ENCODE measurements at places on chromosomes 3 and 15.
A peak's percentile ranks its signal among the peaks of the same experiment; 100 is the strongest.

DNA sequence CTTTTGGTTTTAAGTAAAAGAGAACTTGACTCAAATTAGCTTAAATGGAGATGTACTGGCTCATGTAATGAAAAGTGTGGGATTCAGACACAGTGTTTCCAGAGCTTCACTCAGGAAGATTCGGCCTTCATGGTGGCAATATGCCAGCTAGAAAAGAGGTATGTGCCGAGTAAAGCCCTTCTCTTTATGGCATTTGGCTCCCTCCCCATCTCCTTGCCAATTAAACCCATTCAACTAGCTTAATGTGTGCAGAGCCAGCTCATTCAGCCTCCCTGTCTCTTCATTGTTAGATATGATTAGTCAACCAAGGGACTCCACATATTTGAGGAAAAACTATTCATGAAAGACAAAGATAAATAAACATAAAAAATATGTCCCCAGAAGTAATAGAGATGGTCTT is 15.0 kb upstream of the TRANK1 start:
- peak; percentile 23 for DNase-seq

GRCh38 chr3:42273361-42273760 is 7.4 kb upstream of the CCK start:
- no peak for DNase-seq

- no peak for DNase-seq
Observed at GRCh38 chr3:175731543-175731942, 872.4 kb downstream of the NAALADL2 start.

- no peak for DNase-seq
Observed at GRCh38 chr3:153215966-153216365, 53.9 kb downstream of the RAP2B start.

GRCh38 chr15:82567661-82568060 is 27.4 kb upstream of the RPS17 start:
- DNase-seq: no peak

DNA sequence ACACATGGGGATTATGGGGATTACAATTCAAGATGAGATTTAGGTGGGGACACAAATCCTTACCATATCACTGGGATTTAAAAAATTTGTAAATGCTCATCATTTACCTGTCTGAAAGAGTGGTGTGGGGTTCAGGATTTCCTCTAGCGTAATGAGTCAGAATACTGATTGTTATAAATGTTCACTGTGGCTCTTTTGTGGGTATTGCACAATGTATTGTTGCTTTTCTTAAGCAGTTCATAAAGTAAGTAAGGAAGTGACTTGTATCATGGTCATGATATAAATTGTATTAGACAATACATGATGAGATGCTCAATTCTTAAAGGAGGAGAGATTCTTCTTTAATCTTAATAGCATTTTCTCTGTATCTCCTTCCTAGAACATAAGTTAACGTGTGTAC is 262.1 kb downstream of the CNTN4 start:
- no peak for DNase-seq

DNA sequence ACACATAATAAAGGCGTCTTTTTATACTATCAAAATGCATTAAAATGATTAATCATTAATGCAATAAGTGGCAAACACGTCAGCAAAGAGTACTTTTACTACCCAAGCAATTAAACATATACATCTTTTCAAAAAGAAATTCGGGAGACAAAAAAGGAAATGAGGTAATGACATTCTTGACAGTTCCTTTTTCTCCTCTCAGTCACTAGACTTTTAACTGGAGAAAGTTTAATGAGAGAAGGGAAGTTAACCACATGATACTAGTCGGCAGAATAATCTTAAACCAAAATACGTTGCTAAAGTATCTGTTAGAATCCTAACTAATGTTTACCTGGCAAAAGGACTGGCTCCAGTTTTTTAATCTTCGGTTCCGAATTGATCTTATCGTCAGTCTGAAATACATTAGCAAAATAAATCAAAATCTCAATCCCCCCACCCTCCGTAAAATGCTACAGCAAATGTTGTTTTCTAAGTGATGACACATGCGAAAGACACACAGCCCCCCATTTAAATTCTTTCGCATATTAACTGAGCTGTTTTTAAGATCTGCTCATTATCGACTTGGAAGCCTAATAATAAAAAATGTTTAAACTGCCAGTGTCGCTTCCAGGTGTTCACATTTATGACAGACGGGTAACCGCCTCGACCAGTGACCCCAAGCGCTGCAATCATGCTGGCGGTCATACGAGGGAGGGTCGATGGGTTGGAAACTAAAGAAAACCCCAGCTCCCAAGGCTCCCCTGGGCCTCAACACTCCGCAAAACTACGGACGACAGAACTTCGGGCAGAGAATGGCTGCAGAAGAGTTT is 778 bp downstream of the MTMR10 start:
- DNase-seq: no peak

- no peak for DNase-seq
Observed at GRCh38 chr3:128906031-128906803, 26.8 kb downstream of the ACAD9 start.

DNA sequence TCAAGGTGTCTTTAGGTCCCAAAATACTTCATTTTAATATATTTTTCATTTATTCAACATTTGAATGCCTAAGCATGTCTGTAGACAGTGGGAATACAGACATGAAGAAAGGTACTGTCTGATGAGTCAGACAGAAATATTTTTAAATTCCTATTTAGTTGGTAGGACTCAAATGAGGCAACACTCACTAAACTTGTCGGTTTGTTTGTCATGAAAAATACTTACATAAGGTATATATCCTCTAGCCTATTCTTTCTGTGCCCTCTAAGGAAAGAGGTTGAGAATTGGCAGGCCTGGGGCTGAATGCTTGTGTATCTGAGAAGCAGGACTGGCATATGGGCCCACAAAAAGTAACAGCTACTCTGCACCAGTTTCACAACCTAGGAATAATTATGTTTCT is 423.6 kb upstream of the MDFIC2 start:
- no peak for DNase-seq

- DNase-seq: no peak
Observed at GRCh38 chr3:101817992-101818391, 31.3 kb upstream of the NFKBIZ start.

GRCh38 chr3:13621381-13622221 is 72.7 kb downstream of the FBLN2 start:
- DNase-seq: no peak

- no peak for DNase-seq
Observed at GRCh38 chr15:66440501-66440900, 53.8 kb downstream of the MAP2K1 start.

GRCh38 chr3:42192334-42193200 is 73.4 kb downstream of the CCK start:
- no peak for DNase-seq

GRCh38 chr15:70876683-70877082 is 15.6 kb downstream of the THAP10 start:
- DNase-seq: no peak

- no peak for DNase-seq
Observed at GRCh38 chr15:50426428-50426827, 2.2 kb downstream of the USP8 start.

DNA sequence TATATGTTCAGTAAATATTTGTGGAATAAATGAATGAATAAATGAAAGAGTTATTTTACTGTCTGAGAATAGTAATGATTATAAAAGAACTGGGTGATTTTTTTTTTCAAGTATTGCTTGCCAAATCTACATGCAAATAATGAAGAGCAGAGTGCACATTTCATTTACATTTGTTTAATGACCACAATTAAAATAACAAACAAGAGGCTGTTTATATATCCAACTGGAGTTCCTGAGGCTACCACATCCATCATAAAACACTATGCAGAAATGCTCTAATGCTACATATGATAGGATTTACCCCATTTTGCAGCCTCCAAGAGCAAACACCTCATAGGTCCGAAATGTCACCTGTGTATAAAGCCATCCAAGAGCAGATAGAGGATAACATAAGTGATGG is 124.5 kb downstream of the ECT2 start:
- no peak for DNase-seq

- no peak for DNase-seq
Observed at GRCh38 chr3:158763421-158763820, 31.2 kb upstream of the RARRES1 start.

GRCh38 chr3:184584464-184584891 is 22.9 kb downstream of the EPHB3 start:
- DNase-seq: no peak

DNA sequence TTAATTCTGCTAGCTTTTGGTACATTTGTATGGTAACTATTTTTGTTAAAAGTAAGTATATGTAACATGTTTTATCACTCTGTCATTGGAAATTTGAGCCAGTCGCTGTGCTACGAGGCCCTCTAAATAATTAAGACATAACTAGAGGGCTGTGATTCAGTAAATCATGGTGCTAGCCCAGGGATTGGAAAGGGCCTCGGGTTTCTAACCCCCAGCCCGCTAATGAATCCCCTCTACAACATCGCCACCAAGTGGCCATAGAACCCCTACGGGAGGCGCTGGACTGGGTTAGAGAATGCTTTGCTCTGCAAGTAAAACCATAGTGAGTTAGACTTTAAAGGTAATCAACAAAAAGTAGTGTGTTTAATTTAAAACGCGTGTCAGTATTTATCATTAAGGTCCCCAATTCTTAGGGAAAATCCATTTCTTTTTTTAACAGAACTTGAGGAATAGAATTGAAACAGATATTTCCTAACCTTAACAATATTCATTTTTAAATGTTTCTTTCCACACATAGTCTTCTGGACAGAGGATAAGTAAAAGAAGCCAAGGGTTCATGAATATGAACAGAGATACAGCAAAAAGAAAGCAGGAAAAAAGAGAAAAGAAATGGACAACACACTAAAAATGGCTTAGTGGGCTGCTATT is 744.7 kb downstream of the EPHA3 start:
- no peak for DNase-seq

DNA sequence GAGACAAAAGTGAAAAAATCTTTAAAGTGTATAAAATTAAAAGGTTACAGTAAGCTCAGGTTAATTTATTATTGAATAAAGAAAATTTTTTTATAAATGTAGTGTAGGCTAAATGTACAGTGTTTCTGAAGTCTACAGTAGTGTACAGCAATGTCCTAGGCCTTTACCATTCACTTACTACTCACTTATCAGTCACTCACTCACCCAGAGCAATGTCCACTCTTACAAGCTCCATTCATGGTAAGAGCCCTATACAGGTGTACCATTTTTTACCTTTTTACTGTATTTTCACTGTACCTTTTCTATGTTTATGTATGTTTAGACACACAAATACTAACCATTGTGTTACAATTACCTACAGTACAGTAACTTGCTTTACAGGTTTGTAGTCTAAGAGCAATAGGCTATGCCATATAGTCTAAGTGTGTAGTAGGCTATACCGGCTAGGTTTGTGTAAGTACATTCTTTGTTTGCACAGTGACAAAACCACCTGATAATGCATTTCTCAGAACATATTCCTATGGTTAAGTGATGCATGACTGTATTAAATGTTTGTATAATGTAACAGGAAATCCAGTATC is 38.1 kb upstream of the NECTIN3 start:
- no peak for DNase-seq

GRCh38 chr15:96893159-96893906 is 562.8 kb downstream of the NR2F2 start:
- peak; percentile 83 for DNase-seq

DNA sequence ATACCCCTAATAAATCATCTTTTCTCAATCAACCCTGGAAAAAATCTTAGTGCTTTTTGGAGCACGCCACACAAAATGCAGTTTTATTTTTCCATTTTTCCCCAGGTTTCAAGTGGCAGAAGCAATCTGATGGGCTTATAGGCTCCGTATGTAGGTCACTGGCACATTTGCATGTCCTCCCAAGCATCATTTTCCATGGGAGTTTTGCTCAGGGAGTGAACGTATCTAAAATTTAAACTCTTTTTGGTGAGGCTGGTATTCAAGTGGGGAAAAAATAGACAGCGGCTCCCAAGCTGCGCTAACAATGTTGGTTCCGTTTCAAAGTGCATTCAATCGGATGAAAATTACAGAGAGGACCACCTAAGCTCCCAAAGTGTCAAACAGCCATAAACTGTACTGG is 233.4 kb downstream of the MEX3B start:
- no peak for DNase-seq

DNA sequence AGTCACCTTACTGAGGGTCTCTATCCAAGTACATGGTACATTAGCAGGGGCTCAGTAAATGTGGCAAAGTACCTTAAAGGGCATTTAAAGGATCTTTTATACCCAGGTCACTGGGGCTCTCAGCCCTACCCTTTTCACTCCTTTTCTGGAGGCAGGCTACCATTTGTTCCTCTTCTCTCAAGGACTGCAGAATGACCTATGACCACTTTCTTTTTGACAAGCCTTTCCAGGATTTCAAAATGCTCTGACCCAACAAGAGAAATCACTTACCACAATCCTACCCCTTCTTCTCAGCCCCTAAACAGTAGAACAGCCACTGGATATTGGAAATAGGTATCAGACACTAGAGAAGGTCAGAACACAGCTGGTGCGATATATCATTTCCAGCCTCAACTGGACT is 221.8 kb upstream of the TPRG1 start:
- DNase-seq: no peak

GRCh38 chr3:69072928-69073327 is 7.2 kb downstream of the UBA3 start:
- no peak for DNase-seq

DNA sequence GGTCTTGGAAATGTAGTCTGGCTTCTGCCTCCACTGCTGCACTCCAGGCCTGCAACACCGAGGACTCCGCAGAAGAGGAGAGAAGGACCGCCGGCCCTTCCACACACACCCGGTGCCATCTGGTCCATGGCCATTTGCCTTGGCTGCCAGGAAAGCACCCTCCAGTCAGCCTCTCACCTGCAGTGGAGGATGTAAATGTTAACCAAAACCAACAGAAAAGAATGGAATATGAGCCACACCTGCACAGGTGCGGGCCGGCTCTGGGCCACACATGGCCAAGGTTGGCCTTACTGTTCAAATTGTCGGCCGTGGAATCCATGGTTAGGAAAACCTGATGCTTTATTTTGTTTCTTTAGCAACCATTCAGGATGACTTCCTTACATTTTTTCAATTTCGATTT is 178.3 kb upstream of the C2CD4B start:
- no peak for DNase-seq

DNA sequence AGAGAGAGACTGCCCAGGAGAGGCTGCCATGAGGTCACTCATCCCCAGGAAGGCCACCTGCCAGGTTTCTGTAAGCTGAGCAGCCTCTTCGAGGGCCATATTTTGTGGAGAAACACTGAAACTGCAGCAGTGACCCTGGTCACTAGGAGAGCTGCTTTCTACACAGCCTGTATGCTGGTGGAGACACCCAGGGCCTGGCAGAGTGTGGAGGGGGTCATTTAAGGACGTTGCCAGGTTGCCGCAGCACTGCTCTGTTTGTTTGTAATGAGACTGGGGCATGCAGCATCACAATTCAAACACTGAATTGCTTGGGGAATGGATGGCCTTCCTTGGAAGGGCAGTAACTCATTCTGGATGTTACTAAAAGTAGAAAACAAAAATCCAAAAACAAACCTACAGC is 104.9 kb upstream of the TRIM42 start:
- DNase-seq: no peak

Data from NCI-H2081 treated with DMSO at 0.1 percent for 48 hours (cell line).